ENCODE measurements at places on chromosomes 7 and 10.

GRCh38 chr7:96312502-96312901, 9.4 kb downstream of the SLC25A13 start:
- DNase-seq, result no peak

DNA sequence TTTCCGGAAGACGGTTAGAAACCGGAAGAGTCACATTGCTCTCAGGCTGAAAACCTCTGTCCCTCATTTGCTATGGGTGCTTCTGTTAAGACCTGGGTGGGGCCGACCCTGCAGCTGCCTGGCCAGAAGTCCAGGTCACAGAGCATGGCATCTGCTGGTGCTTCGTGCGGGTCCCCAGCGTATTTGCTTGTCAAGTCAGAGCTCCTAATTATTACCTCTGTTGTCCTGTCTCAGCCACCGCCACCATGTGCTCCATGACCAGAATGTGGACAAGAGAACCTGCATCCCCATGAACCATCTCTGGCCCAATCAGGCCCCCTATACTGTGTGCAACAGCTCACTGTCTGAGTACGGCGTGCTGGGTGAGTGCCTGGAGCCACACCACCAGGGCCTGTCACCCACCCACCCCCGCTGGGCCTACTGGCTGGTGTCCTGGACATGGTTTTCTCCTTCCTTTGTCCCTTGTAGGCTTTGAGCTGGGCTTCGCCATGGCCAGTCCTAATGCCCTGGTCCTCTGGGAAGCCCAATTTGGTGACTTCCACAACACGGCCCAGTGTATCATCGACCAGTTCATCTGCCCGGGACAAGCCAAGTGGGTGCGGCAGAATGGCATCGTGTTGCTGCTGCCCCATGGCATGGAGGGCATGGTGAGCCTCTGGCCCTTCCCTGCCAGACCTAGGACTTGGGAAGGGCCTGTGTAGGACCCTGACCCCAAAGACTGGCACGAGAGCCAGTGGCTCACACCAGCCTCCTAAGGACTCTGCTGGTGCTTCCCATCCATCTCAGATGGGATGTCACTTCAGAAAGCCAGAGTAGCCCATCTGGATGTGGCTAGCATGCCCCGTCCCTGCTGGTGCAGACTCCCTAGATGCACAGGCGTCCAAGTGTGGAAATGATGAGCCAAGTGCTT, 51.3 kb upstream of the ZMIZ2 start:
- no peak for DNase-seq

DNA sequence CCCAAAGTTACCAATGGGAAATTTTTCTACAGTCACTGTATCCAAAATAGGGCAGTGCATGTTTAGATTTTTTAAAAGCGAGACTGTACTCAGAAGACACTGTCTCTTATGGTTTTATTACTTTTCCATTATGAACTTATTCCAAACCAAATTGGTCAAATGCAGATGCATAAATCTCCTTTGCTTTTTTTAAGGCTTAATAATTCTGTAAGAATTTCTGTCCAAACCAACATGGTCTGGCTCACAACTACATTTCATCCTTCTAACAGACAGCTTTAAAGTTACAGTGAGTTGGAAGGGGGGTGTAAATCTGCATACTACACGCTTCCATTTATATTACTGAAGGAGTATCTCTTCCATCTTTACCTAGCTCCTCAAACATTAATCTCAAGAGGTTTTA, 199.2 kb downstream of the SLC25A13 start:
- no peak for DNase-seq

DNA sequence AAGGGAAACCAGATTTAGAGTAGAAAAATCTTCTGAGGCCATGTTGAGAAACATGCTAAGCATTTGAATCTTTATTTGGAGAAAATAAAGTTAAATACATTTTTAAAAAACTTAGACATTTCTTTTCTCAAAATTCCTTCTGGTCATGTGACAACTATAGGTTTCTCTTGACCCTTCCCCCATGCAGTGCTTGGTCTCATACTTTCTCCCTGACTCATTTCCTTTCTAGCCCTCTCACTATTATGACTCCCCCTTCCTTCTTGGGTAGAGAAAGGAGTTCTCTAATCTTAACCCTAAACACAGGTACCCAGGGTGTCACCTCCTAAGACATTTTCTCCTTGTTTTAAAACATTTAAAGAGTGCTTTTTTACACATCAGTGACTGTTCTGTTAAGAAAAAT, 179.5 kb upstream of the TMEM106B start:
- no peak for DNase-seq

DNA sequence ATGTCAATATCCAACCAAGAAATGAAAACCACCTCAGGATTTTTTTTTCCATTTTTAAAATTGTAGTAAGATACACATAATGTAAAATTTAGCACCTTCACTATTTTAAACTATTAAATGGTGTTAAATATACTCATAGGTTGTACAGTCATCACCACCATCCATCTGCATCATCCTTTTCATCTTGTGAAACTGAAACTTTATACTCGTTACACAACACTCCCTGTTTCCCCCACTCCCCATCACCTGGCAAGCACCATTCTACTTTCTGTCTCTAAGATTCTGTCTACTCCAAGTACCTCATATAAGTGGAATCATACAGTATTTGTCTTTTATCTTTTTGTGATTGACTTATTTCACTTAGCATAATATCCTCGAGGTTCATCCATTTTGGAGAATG, 335.2 kb upstream of the NPSR1 start:
- DNase-seq, result no peak

DNA sequence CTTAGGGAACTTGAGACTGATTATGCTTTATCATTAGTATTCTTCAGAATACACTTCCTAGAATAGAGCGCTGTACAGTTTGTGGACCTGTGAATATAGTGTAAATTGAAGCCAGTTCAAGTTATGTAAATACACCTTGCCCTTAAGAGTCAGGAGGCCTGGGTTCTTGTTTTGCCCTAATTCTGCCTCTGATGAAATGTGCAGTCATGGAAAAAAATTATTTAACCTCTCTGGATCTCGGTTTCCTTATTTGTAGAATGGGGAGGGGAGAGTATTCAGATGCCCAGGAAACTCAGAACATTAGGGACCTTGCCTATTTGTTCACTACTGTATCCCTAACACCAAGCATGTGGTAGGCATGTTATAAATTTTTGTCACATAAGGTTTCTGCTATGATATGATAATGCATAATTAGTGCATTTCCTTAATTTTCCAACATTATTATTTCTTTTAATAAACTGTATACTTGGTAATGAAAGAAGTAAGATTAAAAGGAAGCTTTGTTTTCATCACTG, 1.3 kb downstream of the EXOC6 start:
- no peak for DNase-seq

DNA sequence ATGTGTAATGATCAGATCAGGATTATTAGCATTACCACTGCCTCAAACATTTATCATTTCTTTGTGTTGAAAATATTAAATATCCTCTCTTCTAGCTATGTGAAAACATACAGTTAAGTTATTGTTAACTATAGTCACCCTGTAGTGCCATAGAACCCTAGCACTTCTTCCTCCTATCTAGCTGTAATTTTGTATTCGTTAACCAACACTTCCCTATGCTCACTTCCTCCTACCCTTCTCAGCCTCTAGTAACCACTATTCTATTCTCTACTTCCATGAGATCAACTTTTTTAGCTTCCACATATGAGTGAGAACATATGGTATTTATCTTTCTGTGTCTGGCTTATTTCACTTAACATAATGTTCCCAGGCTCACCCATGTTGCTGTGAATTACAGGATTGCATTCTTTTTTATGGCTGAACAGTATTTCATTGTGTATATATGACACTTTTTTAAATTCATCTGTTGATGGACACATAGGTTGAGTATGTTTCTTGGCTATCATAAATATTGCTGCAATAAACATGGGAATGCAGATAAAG, 132.7 kb upstream of the RHOBTB1 start:
- no peak for DNase-seq

DNA sequence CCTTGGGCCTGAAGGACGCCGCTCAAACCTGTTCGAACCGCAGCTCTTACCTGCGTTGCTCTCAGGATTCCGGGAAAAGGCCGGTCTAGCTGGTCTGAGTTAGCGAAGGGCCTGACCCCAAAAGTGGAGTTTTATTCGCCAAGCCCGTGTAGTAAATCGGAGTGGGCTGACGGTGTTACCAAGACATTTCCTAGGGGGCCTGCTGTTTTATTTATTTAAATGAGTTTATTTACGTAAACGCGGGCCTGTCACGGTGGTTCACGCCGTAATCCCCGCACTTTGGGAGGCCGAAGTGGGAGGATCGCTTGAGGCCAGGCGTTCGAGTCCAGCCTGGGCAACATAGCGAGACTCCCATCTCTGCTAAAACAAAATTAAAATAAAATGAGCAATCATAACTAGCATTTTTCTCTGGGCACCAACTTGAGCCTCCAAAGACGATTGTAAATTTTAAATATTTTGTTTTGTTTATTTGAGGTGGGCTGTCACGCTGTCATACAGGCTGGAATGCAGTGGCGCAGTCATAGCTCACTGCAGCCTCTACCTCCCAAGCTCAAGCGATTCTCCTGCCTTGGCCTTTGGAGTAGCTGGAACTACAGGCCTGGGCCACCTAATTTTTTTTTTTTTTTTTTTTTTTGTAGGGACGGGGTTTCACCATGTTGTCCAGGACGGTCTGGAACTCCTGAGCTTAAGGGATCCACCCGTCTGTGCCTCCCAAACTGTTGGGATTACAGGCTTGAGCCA, 903 bp downstream of the ZNF655 start:
- DNase-seq, result no peak

All from stimulated activated CD8-positive, alpha-beta memory T cell treated with anti-CD3 and anti-CD28 coated beads, Interleukin-4, amount 100 ng/mL, for 1 hour (primary cell).